ENCODE measurements at places on chromosomes 5 and 9.

DNA sequence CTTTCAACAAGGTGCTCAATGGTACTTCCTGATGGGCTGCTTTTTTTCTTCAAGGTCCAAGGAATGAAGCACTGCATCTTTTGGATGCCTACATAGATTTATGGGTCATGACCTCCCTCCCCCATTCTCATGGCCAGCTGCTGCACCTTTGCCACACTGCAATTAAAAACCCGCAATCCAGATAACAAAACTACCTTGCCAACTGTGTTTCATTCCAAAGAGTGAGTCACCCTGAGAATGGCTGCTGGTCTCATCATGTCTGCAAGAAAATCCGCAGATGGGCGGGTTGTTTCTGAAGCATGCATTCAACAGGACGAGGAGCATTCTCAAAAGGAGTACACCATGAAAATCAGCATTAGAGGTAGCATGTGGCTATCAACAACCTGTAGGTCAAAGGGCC, 139.8 kb downstream of the ELAVL2 start:
- DNase-seq, result no peak

DNA sequence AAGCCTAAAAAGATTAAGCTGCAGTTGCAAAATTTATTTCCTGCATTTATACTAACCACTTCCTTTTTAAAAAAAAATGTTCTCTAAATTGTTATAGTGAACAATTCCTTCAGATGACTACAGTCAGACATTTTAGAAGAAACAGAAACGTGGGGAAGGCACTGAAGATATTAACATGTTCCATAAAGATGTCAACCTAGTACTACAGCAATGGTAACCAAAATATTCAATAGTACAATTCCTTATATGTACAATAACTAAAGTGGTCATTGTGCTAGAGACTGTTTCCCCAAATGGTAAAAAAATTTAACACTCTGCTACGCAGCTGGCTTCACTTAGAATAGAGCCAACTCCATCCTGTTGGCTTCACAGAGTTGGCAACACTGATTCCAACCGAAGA, 97.7 kb downstream of the FNBP1 start:
- DNase-seq, result no peak

- DNase-seq, result no peak
Observed at GRCh38 chr5:129609710-129610109, 138.2 kb upstream of the MINAR2 start.

DNA sequence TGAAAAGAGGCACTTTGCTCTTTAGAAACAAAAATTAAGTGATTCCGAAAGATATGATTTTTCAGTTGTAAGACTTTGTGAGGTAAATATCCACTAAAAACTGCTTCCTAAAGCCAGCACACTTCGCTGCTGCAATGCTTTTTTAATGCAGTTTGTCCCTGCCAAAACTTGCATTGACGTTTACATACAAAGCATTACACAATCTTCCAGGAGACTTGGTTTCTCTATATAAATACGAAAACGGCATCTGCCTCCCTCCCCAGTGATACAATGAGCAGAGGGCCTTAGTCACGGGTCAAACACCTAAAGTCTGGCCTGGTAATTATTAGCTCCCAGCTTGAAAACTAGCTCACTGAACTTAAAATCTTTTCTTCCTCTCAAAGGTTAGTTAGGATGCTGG, 170.7 kb downstream of the TSSK1B start:
- DNase-seq, result no peak

DNA sequence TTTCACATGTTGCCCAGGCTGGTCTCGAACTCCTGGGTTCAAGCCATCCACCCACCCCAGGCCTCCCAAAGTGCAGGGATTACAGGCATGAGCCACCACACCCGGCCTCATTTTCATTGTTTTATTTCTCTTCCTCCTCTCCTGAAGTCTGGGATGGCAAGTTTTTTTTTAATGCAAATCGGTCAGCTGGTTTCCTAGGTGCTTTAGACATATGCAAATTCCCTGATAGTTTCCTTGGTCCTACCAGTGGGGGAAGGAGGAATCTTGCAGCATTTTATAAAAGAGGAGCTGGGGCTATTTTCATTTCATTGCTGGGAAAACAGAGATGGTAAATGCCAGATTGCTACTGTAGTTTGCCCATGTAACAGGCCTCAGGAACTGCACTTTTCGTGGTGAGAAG, 179.4 kb downstream of the ACTL7B start:
- no peak for DNase-seq

- no peak for DNase-seq
Observed at GRCh38 chr5:23482642-23483041, 24.8 kb upstream of the PRDM9 start.

- DNase-seq, result no peak
Observed at GRCh38 chr9:78103971-78104433, 72.4 kb upstream of the GNAQ start.

- DNase-seq, result no peak
Observed at GRCh38 chr5:26386532-26386931, 651.9 kb downstream of the CDH9 start.

GRCh38 chr9:72509635-72510034, 11.8 kb upstream of the TMC1 start:
- no peak for DNase-seq

GRCh38 chr9:98726735-98727134, 18.0 kb upstream of the GABBR2 start:
- no peak for DNase-seq

DNA sequence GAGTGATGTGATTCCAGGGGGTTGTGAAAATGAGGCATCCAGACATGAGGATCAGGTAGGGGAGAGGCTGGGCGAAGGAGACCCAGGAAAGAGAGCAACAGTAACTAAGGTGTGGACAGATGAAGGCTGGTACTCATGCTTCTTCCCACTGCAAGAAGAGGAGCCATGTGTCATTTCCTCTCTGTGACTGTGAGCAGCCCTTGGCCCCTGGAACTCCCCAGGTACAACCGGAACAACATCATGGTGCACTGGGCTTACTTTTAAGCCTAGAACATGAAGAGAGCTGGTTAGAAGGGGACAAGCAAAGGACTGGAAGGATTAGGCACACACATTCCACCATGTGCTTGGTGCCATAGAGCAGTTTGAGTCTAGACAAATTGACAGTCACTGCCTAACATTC, 10.9 kb upstream of the IL12B start:
- DNase-seq, result no peak

DNA sequence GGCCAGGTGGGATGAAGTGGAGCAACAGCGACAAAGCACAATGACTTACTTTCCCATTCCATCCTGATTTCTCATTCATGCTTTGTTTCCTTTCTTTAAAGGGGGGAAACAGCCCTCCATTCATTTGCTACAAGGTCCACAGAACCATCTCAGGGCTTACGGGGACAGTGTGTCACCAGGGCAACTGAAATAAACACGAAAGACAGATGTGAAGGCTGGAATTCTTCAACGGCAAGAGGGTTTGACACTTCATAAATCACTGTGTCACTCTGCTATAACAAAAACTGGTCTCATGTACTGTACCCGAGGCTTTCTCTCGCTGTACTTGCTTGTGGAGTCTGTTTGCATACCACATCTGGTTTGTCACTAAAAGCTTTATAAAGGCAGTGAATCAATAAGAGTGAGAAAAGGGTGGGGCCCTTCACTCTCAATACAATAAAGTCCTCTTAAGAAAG, 150.8 kb downstream of the EFNA5 start:
- no peak for DNase-seq

Data from NCI-H510A (cell line).